Lung (tissue), 17 donors: ENCODE measurements at places on chromosomes 2 and 18. TPM values are rescaled to one million over a fixed set of nuclear protein-coding genes. Genes with fewer than 3 reads are reported as not detected.

- DNase-seq = no peak
Observed at GRCh38 chr18:62399781-62400308, 74.7 kb downstream of the TNFRSF11A start.

DNA sequence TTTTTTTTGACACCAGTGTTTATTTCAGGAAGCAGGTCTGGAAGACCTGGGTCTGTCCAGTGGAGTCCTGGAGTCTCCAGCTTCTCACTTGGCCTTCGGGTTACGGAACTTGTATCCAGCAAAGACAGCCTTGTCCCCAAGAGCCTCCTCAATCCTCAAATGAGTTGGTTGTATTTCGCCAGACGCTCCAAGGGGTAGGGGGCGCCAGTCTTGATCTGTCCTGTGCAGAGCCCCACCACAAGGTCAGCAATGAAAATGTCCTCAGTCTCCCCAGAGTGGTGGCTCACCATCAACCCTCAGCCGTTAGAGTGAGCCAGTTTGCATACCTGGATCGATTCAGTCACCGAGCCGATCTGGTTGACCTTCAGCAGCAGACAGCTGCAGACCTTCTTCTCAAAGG, 21.9 kb downstream of the ASXL2 start:
- no peak for DNase-seq

- no peak for DNase-seq
Observed at GRCh38 chr2:106147665-106148064, 46.4 kb downstream of the UXS1 start.

GRCh38 chr2:10490806-10491291, 42.7 kb upstream of the ODC1 start:
- no peak for DNase-seq

DNA sequence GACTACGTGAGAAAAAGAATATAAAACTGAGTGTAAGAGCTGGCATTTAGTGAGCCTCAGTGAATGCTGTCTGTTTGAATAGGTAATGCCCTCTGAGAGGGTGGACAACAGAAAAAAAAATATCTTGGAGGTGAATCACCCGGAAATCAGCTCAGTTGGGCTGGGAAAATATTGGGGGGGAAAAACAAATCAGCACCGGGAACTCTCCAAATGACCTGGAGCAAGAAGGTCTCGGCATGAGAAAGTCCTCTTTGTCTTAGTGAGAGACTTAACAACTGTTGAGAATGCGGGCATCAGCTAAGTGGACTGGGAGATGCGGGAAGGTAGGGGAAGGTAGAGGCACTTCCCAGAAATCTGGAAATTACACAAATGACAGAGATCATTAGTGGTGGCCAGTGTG, 109.4 kb upstream of the POU3F3 start:
- DNase-seq = no peak

- DNase-seq = no peak
Observed at GRCh38 chr2:62305421-62306176, 109.7 kb downstream of the B3GNT2 start.

GRCh38 chr2:165610591-165611029, 141.1 kb downstream of the CSRNP3 start:
- DNase-seq = no peak

DNA sequence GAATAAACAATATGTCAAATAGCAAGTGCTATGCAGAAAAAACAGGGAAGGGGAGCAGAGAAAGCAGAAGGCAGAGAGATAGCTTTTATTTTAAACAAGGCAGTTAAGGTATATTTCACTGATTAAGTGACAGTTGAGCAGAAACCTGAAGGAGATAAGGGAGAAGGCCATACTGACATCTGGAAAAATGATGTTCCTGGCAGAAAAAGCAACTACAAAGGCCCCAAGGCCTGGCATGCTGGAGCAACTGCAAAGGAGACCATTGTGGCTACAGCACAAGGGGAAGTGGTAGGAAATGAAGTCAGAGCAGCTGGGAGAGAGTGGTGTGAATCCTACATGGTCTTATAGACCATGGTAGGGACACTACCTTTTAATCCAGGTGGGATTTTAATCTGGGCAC, 8.9 kb upstream of the PCBP1 start:
- DNase-seq = no peak

DNA sequence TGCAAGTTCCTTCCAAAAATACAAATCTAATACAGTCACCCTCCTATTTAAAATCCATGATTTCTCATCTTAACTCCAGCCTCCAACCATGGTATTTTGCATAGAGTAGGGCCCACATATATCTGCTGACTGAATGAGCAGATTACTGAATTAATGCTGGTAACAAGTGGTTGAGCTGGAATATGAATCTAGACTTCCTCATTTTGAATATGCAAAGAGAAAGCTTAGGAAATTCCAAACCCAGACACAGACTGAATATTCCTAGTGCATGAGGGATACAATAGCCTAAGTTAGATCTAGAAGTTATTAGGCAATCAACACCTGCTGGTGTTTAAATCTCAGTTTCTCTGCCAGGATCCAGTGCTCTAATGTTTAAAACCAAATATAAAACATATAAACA, 215.1 kb upstream of the CYP26B1 start:
- DNase-seq = no peak

- no peak for DNase-seq
Observed at GRCh38 chr2:238947920-238948710, 100.2 kb downstream of the TWIST2 start.

DNA sequence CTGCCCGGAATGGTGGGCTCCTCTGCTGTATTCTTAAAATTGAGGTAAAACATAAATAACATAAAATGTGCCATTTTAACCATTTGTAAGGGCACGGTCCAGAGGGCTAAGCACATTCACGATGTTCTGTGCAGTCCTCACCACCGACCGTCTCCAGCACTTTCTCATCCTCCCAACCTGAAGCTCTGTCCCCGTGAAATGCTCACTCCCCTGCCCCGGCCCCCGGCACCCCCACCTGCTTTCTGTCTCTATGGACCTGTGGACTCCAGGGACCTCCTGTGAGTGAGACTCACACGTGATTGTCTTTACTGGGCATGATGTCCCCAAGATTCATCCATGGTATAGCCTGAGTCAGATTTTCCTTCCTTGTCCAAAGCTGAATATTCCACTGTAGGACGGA, 38.7 kb upstream of the CTDP1 start:
- no peak for DNase-seq

The COL4A4 gene
- polyA plus RNA-seq = 2.7 TPM

The ASB18 gene
- not detected for polyA plus RNA-seq

The ZNF516 gene
- polyA plus RNA-seq = 7.7 TPM

The PLGLB1 gene
- polyA plus RNA-seq = 1.8 TPM

The FAM161A gene
- polyA plus RNA-seq = 0.94 TPM

The RSAD2 gene
- polyA plus RNA-seq = 3.3 TPM

The CHRNA1 gene
- polyA plus RNA-seq = not detected
